Osteoblast (primary cell): ENCODE measurements at places on chromosomes 7 and 10. TPM values are rescaled to one million over a fixed set of nuclear protein-coding genes. Genes with fewer than 3 reads are reported as not detected.

CPA1 gene
- total RNA-seq = 1.1 TPM in 1 of 2 replicates, not detected in the other

NUTM2B gene
- total RNA-seq = 0.72 and 0.88 TPM in 2 replicates

PAPSS2 gene
- total RNA-seq = 70.1 and 81.8 TPM in 2 replicates

ZNF488 gene
- under 0.01 and 0.29 TPM in 2 replicates for total RNA-seq

CFAP70 gene
- 1.1 and 1.2 TPM in 2 replicates for total RNA-seq

DPYSL4 gene
- 0.72 and 2.4 TPM in 2 replicates for total RNA-seq

OR2A1 gene
- total RNA-seq = 0.29 and 0.36 TPM in 2 replicates

SEMA4G gene
- total RNA-seq = under 0.01 and 0.29 TPM in 2 replicates

AKR1D1 gene
- total RNA-seq = under 0.01 TPM in 1 of 2 replicates, not detected in the other

STRA8 gene
- not detected in 2 replicates for total RNA-seq

DNA sequence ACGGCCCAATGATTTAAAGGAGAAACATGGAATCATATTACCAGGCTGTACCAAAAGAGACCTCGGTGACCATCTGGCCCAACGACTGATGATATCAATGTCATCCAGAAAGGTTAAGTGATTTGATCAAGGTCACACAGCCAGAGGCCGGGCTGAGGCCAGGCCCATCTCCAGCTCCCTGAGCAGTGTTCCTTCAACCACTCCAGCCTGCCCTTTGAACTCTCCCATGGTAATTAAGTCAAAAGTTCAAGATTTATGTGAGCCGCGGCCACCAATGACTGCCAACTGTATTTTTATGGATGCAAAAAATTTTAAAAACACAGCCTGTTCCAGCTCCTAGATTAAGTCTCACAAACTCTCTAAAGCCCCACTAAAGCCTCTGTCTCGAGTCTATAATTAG, 41.8 kb downstream of the FGFR2 start:
- H3K27me3 ChIP-seq = no peaks in the 10 kb centered on the region
- no peak overlapping the region for H3K4me3 ChIP-seq
- H3K4me1 ChIP-seq = no peaks in the 10 kb centered on the region
- H3K36me3 ChIP-seq = no peaks in the 10 kb centered on the region

DNA sequence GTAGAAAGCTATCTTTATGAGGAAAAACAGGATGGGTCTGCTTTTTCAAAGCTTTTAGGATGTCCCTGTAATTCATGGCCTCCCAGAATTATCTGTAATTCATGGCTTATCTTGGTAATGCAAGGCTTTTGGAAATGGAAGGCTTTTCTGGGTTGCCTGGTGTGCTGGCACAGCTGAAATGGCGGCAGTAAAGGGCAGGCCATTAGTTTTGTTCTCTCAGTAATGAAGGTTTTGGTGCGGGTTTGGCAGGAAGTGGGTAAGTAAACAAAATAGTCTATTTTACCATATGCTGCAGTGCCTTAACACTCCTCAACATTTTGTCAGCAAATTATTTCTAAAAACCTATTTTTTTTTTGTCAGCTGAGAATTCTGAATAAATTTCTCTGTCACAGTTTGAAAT, 69.3 kb downstream of the LRGUK start:
- H3K27me3 ChIP-seq = peaks cover 5% of the 10 kb centered on the region
- no peak for DNase-seq
- H3K36me3 ChIP-seq = no peaks in the 10 kb centered on the region
- H3K4me3 ChIP-seq = no peak overlapping the region
- no peaks in the 10 kb centered on the region for H3K4me1 ChIP-seq

GRCh38 chr7:101558742-101559325, 70.3 kb downstream of the MYL10 start:
- H3K36me3 ChIP-seq = no peaks in the 10 kb centered on the region
- H3K27ac ChIP-seq = no peak overlapping the region
- peak; percentile 65 for DNase-seq
- peaks cover 23% of the 10 kb centered on the region for H3K27me3 ChIP-seq
- no peaks in the 10 kb centered on the region for H3K4me1 ChIP-seq

GRCh38 chr10:101818872-101819633, 809 bp upstream of the OGA start:
- peak overlapping the region; percentile 97 for H3K27ac ChIP-seq
- peak; percentile 58 for DNase-seq
- no peaks in the 10 kb centered on the region for H3K36me3 ChIP-seq
- peaks cover 21% of the 10 kb centered on the region for H3K4me1 ChIP-seq
- peak overlapping the region; percentile 98 for H3K4me3 ChIP-seq
- no peaks in the 10 kb centered on the region for H3K27me3 ChIP-seq

- no peaks in the 10 kb centered on the region for H3K36me3 ChIP-seq
- DNase-seq = no peak
- H3K4me3 ChIP-seq = no peak overlapping the region
- H3K4me1 ChIP-seq = no peaks in the 10 kb centered on the region
- no peak overlapping the region for H3K27ac ChIP-seq
Measured at GRCh38 chr7:15778191-15778590, 91.7 kb upstream of the MEOX2 start.

DNA sequence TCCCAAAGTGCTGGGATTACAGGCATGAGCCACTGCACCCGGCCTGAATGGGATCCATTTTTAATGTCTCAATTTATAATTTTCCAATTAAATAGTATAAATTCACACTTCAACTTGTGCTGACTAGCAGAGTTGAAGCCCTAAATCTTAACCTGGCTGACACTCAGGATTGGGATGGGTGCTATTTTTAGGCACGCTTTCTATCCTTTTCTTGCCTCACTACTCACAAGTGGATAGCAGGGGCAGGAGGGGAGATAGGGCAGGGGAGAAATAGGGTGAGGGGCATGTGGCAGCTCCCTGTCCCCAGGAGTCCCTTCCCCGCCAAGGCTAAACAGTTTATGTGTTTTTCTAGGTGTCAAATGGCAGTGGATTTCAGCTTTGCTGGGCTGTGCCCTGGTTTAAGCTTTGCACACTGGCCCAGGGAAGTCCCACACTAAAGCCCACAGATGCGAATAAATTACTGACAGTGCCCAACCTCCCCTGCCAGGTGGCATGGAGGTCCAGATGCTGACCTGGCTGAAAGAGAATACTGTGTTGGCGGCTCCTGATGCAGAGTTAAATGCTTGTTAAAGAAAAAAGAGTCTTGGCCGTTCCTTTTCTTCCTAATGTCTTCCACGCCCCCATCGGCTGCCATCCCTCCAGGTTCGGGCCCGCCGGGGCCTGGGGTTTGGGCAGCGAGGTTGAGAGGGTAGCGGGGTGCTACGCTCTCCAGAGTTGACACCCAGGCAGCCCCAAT, 36.2 kb upstream of the EFCAB10 start:
- H3K4me1 ChIP-seq = peaks cover 6% of the 10 kb centered on the region
- no peaks in the 10 kb centered on the region for H3K27me3 ChIP-seq
- H3K27ac ChIP-seq = no peak overlapping the region
- H3K36me3 ChIP-seq = peaks cover 4% of the 10 kb centered on the region
- no peak for DNase-seq

DNA sequence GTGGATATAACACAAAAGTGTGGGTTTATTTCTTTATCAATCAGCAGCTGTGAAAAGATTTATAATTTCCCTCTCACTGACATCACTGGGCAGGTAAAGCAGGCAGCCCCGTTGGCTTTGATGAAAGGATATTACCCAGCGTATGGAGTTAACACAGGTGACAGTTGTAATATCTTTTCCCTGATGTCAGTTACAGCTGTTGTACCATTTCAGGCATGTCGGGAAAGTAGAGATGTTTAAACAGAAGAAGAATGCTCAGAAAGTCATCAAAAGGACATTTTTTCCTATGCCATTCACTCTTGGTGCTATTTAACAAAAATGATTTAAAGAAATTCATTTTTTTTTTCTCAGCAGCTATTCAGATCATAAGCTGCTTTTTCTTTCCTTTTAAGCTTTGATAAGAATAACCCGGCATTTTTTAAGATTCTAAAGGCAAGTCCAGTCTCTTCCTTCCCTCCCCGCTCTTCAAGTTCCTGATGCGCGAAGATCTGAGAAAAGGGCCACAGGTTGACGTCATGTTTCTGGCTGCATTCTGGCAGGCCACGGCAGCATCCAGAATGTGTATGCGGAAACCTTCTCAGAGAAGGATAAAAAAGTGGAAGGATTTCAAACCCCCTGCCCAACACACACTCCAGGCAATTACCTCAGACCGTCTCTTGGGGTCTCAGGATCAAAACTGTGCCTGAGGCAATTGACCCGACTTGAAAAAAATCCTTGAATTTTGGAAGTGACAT, 32.5 kb upstream of the ADAM12 start:
- H3K27me3 ChIP-seq = no peaks in the 10 kb centered on the region
- peaks cover 17% of the 10 kb centered on the region for H3K4me1 ChIP-seq
- peak overlapping the region; percentile 90 for H3K27ac ChIP-seq
- H3K4me3 ChIP-seq = no peak overlapping the region
- no peaks in the 10 kb centered on the region for H3K36me3 ChIP-seq

GRCh38 chr10:44511166-44511565, 126.3 kb upstream of the CXCL12 start:
- peak overlapping the region; percentile 79 for H3K27ac ChIP-seq
- peaks cover 25% of the 10 kb centered on the region for H3K4me1 ChIP-seq
- H3K36me3 ChIP-seq = no peaks in the 10 kb centered on the region

- H3K4me3 ChIP-seq = no peak overlapping the region
- H3K27ac ChIP-seq = peak overlapping the region; percentile 41
- H3K36me3 ChIP-seq = no peaks in the 10 kb centered on the region
- DNase-seq = no peak
- H3K4me1 ChIP-seq = peaks cover 26% of the 10 kb centered on the region
- H3K27me3 ChIP-seq = no peaks in the 10 kb centered on the region
Measured at GRCh38 chr7:135979471-135980011, 2.4 kb upstream of the MTPN start.

DNA sequence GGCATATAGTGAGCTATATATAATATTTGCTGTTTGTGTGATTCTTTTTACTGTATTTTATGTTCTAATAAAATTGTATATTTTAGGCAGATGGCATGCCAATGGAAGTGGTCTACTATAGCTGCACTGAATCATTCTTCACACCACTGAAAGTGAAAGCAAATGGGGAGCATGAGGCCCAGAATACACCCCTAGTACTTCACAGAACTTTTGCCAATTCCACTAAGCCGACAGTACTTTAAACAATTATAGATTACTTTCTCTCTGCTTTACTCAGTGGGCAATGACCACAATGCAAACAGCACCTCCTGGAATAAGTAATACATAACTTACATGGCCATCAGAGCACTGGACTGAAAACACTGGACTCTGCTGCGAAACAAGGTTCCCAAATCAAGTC, 70.2 kb downstream of the ANKRD26 start:
- H3K27me3 ChIP-seq = no peaks in the 10 kb centered on the region
- H3K36me3 ChIP-seq = peaks cover 6% of the 10 kb centered on the region
- no peaks in the 10 kb centered on the region for H3K4me1 ChIP-seq
- H3K4me3 ChIP-seq = no peak overlapping the region
- no peak overlapping the region for H3K27ac ChIP-seq
- DNase-seq = no peak

- H3K27me3 ChIP-seq = no peaks in the 10 kb centered on the region
- H3K4me1 ChIP-seq = peaks cover 12% of the 10 kb centered on the region
- H3K36me3 ChIP-seq = no peaks in the 10 kb centered on the region
- peak within 1 kb of the TSS; percentile 95 for H3K4me3 ChIP-seq
Measured at GRCh38 chr10:26697163-26697921, at the start of gene PDSS1. TSS of gene PDSS1 (plus strand) at chr10:26697701. CDS start at chr10:26697712, 11 bp downstream.

GRCh38 chr7:78306634-78307033, 508.1 kb downstream of the PHTF2 start:
- H3K4me1 ChIP-seq = peaks cover 13% of the 10 kb centered on the region
- H3K4me3 ChIP-seq = no peak overlapping the region
- H3K27ac ChIP-seq = no peak overlapping the region
- H3K27me3 ChIP-seq = no peaks in the 10 kb centered on the region
- no peaks in the 10 kb centered on the region for H3K36me3 ChIP-seq
